Articular chondrocyte of knee joint (primary cell): ENCODE measurements at places on chromosomes 4 and X. TPM values are rescaled to one million over a fixed set of nuclear protein-coding genes. Genes with fewer than 3 reads are reported as not detected.

Gene SATL1
- not detected in 2 replicates for total RNA-seq

Gene FAM53A
- total RNA-seq: 2.3 and 3.0 TPM in 2 replicates

Gene AFP
- total RNA-seq: 0.22 TPM in 1 of 2 replicates, not detected in the other

Gene HMGB3
- total RNA-seq: 10.6 and 13.9 TPM in 2 replicates

Gene UGT2B10
- not detected in 2 replicates for total RNA-seq

Gene WDR17
- total RNA-seq: 1.3 and 4.3 TPM in 2 replicates

Gene MAGEB18
- not detected in 2 replicates for total RNA-seq

Gene ADRA2C
- total RNA-seq: 0.65 and 1.0 TPM in 2 replicates

Gene THAP9
- 6.3 and 7.4 TPM in 2 replicates for total RNA-seq

Gene NR3C2
- 1.3 and 1.8 TPM in 2 replicates for total RNA-seq

Gene ATP11C
- total RNA-seq: 58.6 and 77.5 TPM in 2 replicates

Gene NHSL2
- total RNA-seq: 0.26 and 0.32 TPM in 2 replicates

Gene CT45A5
- not detected in 2 replicates for total RNA-seq

Gene RNF175
- total RNA-seq: 0.26 TPM in 1 of 2 replicates, not detected in the other

Gene DRD5
- not detected in 2 replicates for total RNA-seq

Gene ENPP6
- 0.78 and 1.2 TPM in 2 replicates for total RNA-seq

Gene ETDA
- total RNA-seq: not detected in 2 replicates

Gene XAGE2
- total RNA-seq: 0.54 TPM in 1 of 2 replicates, not detected in the other

Gene FGB
- not detected in 2 replicates for total RNA-seq

Gene FGF5
- total RNA-seq: 0.26 and 0.76 TPM in 2 replicates

Gene GCNA
- total RNA-seq: 2.6 and 2.9 TPM in 2 replicates

Gene PWWP3B
- total RNA-seq: 0.22 and 0.39 TPM in 2 replicates

Gene RENBP
- 5.1 and 7.7 TPM in 2 replicates for total RNA-seq

Gene UGT2A1
- total RNA-seq: not detected in 2 replicates

Gene ZNF732
- total RNA-seq: 0.78 and 1.4 TPM in 2 replicates

Gene VEGFD
- 0.13 and 0.32 TPM in 2 replicates for total RNA-seq

Gene FGF13
- 0.52 and 1.5 TPM in 2 replicates for total RNA-seq

Gene FAM9C
- under 0.01 TPM in 1 of 2 replicates, not detected in the other for total RNA-seq

Gene OFD1
- total RNA-seq: 18.4 and 26.1 TPM in 2 replicates

Gene SPANXA1
- 0.22 TPM in 1 of 2 replicates, not detected in the other for total RNA-seq

Gene SYP
- total RNA-seq: 0.22 and 0.39 TPM in 2 replicates

Gene ADH5
- 304 and 329 TPM in 2 replicates for total RNA-seq

Gene IDUA
- 15.0 and 21.1 TPM in 2 replicates for total RNA-seq
